T-cell (primary cell): ENCODE measurements at places on chromosomes 13 and 19.
A peak's percentile ranks its signal among the peaks of the same experiment; 100 is the strongest.

DNA sequence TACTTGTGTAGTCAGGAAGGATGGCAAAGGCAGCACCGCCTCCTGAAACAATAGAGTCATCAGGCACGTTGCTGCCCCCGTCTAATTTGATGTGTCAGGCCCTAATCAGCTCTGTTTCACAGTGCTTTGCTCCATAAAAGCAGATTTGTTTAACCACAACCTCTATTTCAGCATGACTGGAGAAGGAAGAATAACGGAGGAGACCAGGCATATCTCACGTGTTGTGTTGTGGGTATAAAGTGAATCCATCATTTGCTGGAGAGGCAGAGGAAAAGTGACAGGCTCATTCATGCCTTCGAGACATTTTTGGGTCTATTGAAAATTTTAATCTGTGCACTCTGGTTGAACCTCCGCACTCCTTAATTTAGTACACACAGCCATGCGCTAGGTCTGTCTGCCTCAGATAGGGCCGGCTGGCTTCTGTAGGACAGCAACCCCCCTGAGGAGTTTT lies 940.4 kb upstream of the SLC10A2 start:
- no peak for DNase-seq

GRCh38 chr19:49231389-49231788 lies 73.8 kb downstream of the TRPM4 start:
- no peak for DNase-seq

DNA sequence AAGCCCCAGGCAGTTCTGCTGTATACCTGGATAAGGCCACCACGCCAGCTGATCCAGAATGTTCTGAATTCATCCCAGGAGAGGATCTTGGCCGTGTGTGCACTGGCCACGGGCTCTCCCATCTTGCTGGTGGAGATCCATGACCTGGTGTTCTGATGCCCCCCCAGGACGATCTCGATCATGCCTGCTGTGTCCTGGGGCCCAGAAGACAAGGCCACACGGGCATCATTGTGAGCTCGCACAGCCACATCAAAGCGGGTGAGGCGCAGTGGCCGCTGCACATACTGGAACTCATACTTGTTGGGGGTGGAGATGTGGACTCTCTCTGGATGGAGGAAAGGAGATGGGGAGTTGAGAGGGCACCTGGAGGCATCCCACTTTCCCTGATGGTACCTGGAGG lies 40.1 kb downstream of the F2RL3 start:
- no peak for DNase-seq

DNA sequence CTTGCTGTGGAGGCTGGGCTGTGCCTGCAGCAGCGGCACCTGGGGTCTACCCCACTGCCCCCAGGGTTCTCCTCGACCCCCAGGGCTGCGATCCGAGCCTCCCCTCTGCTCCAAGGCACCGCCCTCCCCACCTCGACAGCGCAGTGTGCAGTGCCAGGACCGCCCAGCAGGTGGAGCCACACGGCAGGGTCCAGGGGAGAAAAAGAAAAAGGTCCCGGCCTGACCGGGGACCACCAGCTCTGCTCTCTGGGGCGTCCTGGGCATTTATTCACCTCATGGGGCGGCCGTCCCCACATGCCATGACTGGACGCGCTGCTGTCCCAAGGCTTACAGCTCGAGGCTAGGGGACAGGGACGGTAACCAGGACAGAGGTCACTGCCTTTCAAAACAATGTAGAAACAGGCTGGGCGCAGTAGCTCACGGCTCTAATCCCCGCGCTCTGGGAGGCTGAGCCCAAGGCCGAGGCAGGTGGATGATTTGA lies 10.6 kb downstream of the REXO1 start:
- peak; percentile 38 for DNase-seq

GRCh38 chr19:35885225-35885738 lies 15.1 kb downstream of the NFKBID start:
- no peak for DNase-seq

GRCh38 chr19:8307965-8308866 lies at the start of gene CD320:
Gene CD320, minus strand, starts transcription at chr19:8308358. Its CDS starts 68 bp downstream, at chr19:8308290.
- DNase-seq: peak; percentile 90

- DNase-seq: no peak
Observed at GRCh38 chr13:112756511-112756966, 66.7 kb downstream of the ATP11A start.

- no peak for DNase-seq
Observed at GRCh38 chr19:42443944-42444398, 1.2 kb upstream of the CXCL17 start.

DNA sequence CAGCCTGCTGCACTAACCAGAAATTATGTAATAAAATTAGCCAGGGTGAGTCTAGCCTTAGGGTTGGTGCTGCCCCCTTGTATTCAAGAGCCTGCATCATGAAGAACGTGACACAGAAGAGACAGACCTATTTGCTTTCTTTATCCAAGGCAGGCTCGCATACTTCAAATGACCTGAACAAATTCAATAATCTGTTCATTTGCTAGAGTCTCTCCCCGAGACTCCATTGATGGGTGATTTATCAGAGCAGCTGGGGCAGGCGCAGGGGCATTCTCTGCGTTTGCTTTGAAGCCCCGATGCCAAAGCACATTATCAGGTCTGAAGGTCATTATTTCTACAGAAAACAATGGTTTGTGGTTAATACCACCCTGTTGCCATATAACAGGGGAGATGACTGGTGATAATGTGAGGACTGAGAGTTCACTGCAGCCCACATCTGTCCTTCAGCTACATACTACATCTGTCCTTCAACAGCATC lies 520.3 kb downstream of the DIAPH3 start:
- DNase-seq: no peak

DNA sequence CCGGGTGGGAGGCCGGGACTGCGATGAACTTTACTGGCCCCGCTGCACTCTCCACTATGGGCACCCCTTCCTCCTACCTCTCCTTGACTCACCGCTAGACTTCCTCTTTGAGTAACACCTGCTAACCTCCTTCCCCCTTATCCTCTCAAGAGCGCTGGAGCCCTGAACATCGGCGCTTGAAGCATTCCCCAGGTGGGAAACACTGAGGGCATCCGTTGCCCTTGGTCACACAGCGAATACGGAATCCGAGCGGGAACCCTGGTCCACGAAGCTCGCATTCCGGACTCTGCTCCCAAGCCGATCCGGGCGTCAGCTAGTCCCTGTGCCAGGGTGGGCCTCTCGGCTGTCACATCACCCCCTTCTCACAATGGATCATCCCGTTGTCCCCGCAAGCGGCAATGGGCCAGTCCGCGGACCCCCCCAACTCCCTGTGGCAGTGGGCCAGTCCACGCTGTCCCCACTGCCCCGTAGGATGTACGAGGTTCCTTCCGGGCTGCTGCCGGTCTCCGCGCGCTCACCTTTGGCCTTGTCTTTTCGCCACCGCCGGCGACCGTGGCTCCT lies 4.2 kb downstream of the LIPE start:
- peak; percentile 19 for DNase-seq

DNA sequence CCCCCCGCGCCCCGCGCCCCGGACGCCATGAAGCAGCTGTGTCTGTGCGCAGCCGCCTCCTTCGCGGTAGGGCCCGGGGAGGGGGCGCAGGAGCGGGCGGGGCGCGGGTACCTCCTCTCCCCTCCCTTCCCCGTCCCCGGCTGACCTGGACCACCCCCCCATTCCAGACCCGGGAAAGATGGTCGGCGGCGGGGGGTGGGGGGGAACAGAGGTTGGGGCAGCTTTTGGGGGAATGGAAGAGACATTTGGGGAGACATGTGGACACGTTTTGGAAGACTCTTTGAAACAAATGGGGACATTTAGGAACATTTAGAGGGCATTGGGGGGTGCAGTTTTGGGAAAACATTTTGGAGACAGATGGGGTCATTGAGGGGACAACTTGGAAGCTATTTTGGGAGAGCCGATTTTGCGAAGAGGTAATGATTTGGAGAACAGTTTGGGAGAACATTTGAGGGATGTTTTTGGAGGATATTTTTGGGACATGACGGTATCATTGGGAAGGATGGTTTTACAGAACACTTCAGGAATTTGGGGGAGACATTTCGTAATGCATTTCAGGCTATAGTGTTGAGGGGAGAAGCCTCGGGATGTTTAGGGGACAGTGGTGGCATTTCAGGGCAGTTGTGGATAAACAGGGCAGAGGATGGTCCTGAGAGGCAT lies 16.1 kb downstream of the ANKRD24 start:
- DNase-seq: no peak

GRCh38 chr13:81211713-81212112 lies 870.8 kb upstream of the SPRY2 start:
- DNase-seq: no peak

DNA sequence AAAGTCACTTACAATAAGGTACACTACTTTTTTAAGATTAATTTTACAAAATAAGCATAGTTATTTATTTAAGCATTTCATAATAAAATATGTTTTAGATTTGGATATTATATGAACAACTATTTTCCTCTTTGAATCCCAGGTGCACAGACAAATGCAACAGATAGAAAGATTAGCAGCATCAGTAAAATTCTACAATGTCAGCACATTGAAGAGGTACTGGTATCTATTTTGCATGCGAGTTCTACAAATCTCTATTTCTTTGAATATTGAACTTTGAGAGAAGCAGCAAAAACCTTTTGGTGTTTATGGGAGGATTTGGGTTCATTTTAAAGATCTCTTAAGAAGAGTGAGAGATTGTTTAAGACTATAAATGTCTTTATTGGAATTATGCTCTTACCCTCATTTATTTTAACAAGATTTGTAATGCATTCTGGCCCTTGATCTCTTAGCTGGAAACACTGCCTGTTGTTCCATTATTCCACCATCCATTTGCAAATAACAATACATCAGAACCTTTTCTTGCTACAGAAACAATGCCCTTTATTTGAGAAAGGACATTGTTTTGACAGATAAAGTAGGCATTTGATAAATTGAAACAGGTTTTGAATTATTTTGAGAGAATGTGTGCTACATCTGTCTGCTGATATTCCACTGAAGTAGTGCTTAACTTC lies 558.8 kb upstream of the KLHL1 start:
- no peak for DNase-seq

- no peak for DNase-seq
Observed at GRCh38 chr13:43663474-43664090, 123.2 kb downstream of the ENOX1 start.

GRCh38 chr19:1122972-1123363 lies 19.2 kb downstream of the GPX4 start:
- DNase-seq: no peak

GRCh38 chr13:76813000-76813691 lies 73.1 kb downstream of the KCTD12 start:
- DNase-seq: no peak

GRCh38 chr19:30590596-30591229 lies 218.5 kb downstream of the ZNF536 start:
- no peak for DNase-seq

- peak; percentile 18 for DNase-seq
Observed at GRCh38 chr13:100611678-100612492, 23.3 kb upstream of the GGACT start.

DNA sequence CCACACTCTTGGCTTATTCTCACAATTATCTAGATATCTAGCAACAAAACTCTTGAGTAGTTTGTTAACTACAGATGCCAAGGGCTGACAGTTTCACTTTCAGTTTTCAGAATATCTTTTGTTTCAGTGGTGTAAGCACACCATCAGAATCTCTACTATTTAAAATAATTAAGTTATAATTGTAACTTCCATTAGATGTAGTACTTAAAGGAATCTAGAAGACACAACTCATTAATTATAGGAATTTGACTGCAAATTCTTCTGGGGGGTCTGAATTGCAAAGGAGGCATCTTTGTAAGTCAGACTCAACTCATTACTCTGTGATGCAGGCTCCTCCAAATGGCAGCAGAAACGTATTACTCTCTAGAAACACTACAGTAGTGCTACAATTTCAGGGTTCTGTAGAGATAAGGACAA lies 44.9 kb upstream of the USPL1 start:
- DNase-seq: no peak

- no peak for DNase-seq
Observed at GRCh38 chr13:80339912-80340650, 845 bp downstream of the SPRY2 start.

GRCh38 chr13:100835695-100836094 lies 161.1 kb upstream of the TMTC4 start:
- DNase-seq: no peak
